ENCODE measurements at places on chromosomes 13 and 19.

GRCh38 chr13:39232401-39232980 is 194.2 kb downstream of the NHLRC3 start:
- no peak for DNase-seq

GRCh38 chr13:67071918-67072598 is 158.1 kb downstream of the PCDH9 start:
- no peak for DNase-seq

- DNase-seq: no peak
Observed at GRCh38 chr19:19775891-19776205, 42.9 kb upstream of the ZNF14 start.

DNA sequence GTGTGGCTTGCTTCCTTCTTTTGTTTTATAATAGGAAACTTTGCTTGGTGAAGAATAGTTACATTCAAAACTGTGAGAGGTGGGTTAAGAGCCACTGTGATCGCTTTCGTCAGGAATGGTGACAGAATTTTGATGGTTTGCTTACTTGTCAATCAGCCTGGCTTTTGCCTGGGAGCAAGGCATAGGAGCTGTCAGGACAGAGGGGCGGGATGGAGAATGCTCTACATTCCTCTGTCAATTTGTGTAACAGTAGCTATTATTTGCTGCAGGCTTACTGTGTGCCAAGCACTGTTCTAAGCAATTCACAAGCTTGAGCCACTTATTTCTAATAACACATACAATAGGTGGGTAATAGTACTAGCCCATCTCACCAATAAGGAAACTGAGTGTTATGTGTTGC is 28.1 kb upstream of the TNFSF11 start:
- DNase-seq: no peak

DNA sequence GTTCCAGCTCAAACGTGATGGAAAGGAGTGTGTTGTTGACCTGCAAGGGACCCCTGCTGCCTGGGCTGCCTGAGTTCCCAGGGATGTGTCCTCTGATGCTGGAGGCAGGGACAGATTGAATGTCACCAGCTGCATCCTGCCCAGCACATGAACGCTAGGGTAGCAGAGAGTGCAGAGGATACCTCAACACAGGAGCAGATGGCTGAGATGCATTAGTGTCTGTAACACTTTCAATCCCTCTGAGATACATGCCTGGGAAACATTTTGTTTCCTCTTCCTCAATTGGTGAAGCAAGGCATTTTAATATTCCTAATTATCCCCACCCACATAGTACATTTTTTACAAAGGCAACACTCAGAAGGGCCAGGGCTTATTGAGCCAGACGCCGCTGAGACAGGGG is 106.4 kb upstream of the UBL3 start:
- no peak for DNase-seq

DNA sequence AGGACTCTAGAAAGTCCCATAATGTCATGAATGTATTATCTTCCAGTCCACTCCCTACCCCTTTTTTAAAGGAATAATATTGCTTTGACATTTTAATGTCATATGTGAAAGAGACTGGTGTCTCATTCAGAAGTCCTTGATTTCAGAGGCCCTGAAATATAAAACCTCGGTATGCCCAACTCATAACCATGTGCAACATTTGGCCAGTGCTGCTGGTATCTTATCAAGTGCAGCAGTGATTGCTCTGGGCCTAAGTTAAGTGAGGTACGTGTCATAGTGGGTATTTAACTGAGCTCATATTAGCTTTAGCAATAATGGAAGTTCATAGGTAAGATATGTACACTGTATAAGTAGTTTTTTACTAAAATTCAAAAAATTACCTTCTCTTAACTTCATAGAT is 14.7 kb downstream of the TEX30 start:
- no peak for DNase-seq

DNA sequence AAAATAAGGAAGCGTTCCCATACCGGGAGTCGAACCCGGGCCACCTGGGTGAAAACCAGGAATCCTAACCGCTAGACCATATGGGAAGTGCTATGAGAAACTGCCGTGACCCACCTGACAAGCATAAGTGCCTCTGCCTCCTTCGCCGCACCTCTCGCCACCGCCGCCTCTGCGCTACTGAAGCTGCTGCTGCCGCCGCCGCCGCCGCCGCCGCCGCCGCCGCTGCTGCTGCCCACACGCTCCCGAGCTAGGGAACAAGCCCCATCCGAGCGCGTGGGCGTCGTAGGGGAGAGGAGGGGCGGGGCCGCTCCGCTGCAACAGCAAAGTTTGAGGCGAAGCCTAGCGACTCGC is 610 bp upstream of the WBP4 start:
- DNase-seq: no peak

GRCh38 chr19:39846678-39847486 is 703 bp upstream of the FBL start:
- DNase-seq: no peak

All from skeletal muscle cell (primary cell).